ENCODE measurements at places on chromosomes 5 and 9.

DNA sequence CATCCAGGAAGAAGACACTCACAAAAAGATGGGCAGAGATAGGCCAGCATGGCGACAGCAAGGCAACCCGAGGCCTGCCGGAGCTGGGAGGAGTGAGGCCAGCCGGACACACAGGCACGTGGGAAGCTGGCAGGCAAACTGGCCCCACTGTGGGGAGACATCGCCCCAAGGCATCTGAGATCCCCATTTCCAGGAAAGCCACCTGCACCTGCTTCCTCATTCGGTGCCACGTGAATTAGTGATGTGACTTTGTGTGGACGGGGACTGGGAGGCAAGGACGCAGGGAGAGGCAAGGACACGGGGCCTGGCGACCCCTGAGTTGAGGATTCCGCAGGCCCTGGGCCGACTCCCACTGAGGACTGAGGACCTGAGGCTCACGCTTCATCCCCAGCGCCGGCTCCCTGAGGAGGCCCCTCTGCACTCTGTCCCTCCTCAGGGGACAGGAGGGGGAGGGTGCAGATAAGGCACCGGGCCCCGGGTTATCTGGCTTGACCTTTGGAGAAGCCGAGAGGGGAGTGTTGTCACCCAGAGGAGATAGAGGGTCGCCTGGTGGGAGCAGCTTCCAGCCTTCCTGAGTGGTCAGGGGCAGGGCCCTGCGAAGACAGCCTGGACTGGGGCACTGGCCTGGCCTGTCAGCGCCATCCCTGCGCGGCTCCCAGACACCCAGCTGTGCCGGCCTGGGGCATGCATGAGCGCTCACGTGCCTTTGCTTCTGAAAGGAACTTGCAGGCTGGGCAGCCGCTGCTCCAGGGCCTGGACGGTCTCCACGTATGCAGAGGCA, 39.7 kb downstream of the NDUFS6 start:
- no peak for DNase-seq

GRCh38 chr9:91374939-91375338, 13.2 kb upstream of the AUH start:
- peak; percentile 74 for DNase-seq

DNA sequence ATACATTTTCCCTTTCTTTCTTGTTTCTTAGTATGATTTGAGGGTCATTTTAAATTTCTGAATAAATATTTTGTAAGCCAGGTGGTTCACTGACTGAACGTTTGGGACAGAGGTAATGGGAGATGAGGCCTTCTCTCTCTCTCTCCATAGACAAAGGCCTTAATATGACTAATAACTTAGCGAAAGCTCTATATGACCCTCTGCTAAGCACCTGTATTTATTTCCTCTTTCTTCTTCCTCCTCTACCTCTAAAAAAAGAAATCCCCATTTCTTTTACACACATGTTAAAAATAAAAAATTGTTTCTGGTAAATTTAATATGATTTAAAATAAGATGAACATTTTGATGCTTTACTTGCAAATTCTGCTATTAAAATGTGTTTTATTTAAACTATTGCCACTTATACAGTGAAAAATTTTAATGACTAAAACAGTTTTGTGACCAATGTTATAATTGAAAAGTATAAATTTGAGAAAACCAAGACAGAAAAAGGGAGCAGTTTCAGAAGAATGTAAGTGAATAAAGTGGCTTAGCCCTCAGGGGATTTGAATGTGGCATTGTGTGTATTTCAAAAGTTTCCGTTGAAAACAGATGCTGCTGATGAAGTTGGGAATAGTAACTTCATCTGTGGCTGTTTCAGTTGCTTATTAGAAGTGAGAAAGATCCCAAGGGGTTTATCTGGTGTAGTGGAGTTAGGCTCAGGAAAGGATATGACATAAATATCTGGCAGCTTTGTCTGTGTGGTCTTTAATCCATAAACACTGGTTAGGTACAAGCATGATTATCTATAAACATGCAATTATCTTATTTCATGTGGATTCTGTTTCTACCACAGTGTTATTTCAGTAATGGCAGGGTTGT, 128.6 kb upstream of the GRHPR start:
- DNase-seq: peak; percentile 75

- DNase-seq: no peak
Measured at GRCh38 chr9:134100040-134100439, 32.2 kb upstream of the BRD3 start.

DNA sequence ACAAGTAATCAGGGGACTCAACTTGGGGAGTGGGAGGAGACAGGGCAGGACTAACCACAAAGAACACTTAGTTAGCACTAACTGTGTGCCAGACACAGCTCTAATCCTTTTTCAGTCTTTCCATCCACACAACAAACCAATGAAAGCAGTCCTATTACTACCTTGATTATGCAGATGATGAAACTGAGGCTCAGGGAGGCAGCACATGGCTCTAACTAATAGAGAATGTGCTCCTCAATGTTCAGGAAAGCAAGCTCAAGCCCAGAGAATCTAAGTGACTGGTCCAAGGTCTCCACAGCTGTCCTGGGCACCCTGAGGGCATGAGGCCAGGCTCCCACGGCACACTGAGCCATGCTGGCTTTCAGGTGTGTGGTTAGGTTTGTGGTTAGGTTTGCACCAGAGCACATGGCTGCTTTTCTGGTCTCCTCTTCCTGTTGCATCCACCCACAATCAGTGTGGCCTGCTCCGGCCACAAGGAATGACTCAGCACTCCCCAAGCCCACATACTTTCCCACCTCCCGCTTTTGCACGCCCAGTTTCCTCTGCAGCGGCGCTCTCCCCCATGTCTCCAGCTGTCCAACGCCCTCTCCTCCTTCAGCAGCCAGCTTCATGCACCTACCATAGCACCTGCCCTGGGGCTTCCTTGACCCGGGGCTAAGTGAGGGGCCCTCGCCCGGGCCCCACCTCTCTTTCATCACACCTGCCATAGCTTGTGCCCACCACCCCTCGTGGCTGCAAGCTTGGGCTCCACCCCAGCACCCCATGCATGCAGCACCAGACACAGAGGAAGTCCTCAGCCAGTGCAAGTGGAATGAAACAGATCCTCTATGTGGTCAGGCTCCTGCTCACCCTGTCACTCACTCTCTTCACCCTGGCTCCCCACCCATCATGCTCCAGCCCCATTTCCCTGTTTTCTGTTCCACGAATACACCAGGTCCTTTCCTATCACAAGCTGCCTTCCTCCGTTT, 133.1 kb downstream of the GABBR2 start:
- peak; percentile 84 for DNase-seq

GRCh38 chr9:26175264-26175663, 497.0 kb upstream of the TUSC1 start:
- peak; percentile 10 for DNase-seq

DNA sequence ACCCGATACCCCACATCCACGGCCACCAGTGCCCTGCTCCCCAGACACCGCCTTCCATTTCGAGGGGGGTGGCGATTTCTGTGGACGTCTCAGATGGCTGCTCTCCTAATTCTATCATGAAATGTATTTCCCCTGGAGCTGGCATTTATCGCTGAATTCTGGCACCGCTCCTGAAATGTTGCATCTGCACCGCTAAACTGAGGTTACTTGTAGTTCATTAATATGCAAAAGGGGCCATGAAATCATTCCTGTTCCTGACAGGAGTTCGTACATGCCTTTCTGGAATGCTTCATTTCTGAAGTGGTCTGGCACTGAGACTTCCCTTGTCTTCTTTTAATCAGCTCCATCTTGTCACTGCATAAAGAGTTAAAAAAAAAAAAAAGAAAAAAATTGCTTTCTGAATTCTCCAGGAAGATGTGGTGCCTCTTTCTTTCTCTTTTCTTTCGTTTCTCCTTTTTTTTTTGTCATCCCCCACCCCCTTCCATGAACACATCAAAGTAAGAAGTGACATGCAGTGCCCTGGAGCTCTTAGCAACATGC, 97.7 kb upstream of the SMARCA2 start:
- no peak for DNase-seq

- no peak for DNase-seq
Measured at GRCh38 chr9:129322022-129322621, 144.1 kb upstream of the IER5L start.

DNA sequence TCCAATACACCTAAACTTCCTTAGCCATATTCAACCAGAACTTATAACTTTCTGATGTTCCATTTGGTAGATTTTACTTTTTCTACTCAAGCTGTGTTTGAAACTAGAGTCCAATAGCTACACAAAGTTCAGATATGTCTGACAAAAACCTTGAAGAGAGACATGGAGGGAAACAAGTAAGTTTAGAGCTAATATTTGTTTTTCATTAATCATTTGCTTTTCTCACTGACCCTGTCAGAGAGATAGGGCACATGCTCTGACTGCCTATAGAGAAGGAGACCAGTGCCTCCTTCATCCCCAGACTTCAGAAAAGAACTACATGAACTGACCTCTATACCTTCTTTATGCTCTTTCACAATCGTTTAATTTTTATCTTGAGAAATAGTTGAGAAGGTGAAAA, 157.0 kb upstream of the PPP1R2B start:
- DNase-seq: no peak

DNA sequence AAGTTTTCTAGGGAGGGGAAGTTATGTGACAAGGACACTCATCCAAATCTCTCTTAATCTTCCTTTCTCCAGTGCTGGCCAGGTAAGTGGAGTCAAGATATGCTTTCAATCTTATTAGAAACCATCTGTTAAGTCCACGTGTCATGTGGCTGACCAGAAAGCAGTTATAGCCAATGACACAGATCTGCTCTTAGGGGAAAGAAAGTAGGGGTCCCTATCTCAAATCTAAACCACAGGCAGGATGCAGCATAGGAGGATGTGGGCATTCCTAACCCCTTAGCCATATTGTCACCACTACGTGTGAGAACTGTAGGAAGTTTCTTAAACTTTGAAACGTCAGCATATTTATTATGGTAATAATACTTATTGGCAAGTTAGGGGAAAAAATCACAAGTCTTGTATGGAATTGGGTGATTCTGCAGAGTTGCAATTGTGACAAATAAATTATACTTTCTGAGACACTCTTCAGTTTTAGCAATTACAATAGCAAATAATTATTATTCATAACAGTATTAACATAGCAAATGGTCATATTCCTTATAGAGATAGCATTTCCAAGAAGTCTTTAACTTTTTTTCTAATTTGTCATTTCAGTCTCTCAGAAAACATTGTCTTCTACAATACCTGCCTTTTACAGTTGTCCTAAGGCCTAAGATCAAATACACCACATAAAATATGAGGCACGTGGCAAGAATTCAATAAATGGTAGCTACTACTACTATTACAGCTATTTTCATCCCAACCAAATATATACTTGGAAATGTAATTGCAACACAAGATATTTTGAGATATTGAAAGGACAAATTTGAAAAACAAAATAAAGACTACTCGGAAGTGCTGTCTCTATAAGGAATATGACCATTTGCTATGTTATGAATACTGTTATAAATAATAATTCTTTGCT, 236.9 kb downstream of the PDE4D start:
- DNase-seq: no peak

- no peak for DNase-seq
Measured at GRCh38 chr5:61619777-61620518, 287.9 kb downstream of the ZSWIM6 start.

- DNase-seq: no peak
Measured at GRCh38 chr5:131617140-131617822, 17.7 kb downstream of the RAPGEF6 start.

DNA sequence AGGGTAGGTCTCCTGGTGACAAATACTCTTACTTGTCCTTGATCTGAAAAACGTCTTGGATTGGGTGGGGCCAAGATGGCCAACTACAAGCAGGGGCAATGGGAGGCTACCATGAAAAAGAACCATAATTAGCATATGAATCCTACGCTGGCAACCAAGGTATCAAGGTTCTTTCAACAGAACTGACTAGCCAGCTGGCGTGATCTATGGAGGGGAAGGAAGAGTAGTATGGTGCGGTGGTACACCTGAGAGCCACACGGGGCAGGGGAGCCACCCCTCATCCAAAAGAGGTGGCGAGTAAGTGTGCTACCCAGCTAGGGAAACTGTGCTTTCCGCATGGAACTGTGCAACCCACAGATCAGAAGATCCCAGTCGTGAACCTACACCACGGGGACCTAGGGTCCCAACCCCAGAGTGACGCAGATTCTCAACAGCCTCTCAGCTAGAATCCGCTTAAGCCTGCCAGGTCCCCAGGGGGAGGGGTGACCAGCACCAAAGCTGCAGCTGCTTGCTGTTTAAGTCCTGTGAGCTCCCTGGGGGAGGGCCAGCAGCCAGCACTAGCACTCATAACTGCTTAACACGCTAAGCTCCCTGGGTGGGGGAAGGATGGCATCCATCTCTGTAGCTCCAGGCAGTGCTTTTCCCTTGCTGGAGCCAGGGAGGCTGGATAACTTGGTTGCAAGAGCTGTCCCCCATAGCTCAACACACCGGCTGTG, 334.8 kb downstream of the FBXL17 start:
- no peak for DNase-seq

- peak; percentile 70 for DNase-seq
Measured at GRCh38 chr5:138180183-138180782, 1.4 kb downstream of the KIF20A start.

DNA sequence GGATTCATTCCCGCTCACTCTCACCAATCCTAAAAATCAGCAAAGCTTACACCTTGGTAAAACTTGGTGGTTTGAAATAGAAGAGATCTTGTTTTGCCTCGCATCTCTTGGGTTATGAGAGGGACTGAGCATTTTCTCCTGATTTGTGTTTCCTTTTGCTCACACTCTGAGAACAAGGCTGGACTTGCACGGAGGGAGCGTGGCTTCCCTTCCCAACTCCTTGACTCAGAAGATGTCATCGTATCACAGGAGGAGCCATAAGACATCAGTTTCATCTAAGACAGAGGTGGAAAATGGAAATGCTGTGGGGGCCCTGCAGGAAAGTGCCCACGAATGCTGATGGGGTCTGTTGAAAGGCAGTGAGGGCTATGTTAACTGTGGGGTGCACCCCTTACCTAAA, 37.4 kb downstream of the CTSL start:
- DNase-seq: no peak

DNA sequence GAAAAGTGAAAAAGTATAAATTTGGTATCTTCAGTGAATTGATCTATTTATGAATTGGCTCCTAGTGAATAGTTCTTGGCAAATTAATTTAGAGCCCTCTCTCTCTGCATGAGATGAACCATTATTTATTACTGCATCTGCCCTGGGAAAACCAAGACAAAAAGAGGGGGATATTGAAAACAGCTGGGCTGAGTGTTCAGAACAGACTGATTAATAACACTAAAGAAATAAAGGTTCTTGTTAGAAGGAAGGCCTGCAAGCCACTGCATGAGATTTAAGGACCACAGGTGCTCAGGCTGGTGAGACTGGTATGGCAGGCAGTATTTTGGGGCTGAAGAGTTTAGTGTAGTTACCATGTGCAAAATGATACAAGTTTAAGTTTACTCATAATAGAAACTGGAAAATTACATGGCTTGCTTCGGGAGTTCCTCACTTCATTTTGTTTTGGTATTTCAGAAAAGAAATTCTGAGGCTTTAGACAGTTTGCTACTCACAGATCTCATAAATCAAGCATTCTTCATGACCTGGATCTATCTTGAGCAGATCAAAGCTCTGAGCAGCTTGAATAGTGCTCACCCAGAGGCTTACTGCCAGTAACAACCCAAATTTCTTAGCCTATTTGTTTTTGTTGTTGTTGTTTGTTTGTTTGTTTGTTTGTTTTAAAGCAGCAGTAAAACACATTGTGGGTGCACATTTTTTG, 56.1 kb downstream of the KIAA1958 start:
- DNase-seq: no peak

All from fibroblast of mammary gland (primary cell).